ENCODE measurements at places on chromosomes 3 and 15.

- DNase-seq = no peak
Measured at GRCh38 chr3:170522201-170522600, 63.7 kb downstream of the SLC7A14 start.

GRCh38 chr3:42090973-42091731 is at the start of gene TRAK1:
Gene TRAK1 (plus strand): TSS chr3:42091357. CDS start chr3:42091470, 113 bp downstream.
- DNase-seq = no peak

GRCh38 chr3:72261566-72262564 is 476.9 kb upstream of the PROK2 start:
- no peak for DNase-seq

DNA sequence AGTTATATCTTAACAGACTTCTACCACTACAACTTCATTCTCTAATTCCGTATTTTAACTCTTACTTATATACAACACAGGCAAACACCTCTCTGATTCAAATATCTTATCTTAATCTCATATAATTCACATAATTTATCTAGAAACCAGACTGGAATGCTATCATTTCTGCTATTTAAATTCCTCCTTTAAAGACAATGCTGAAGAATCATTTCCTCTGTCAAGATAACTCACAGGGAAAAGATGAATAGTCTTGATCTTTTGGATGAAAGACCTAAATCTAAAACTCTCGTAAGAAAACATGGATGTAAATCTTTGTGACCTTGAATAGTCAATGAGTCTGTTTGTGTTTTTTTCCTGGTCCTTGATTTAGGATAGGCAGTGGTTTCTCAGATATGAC is 135.3 kb upstream of the PLXND1 start:
- no peak for DNase-seq

GRCh38 chr3:109023656-109024254 is 70.1 kb upstream of the GUCA1C start:
- peak; percentile 3 for DNase-seq
